ENCODE measurements at places on chromosomes 3 and 15.

DNA sequence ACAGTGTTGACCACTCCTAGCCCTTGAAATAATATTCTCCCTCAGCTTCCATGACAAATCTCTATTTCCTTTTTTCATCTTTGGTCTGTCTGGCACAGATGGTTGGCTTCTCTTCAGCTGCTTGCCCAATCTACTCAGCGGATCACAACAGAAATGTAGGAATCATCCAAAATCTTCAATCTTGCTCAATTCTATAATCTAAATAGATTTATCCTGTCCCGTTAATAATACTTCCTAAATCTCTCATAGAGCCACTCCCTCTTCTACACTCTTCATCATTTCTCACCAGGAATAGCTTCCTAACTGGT, 3.8 kb downstream of the PEAK1 start:
- DNase-seq = no peak

GRCh38 chr15:65666257-65666656, 44.5 kb downstream of the SLC24A1 start:
- no peak for DNase-seq

- DNase-seq = no peak
Measured at GRCh38 chr3:31439890-31440750, 92.6 kb upstream of the STT3B start.

GRCh38 chr3:45060165-45060892, 34.2 kb downstream of the CLEC3B start:
- DNase-seq = no peak

DNA sequence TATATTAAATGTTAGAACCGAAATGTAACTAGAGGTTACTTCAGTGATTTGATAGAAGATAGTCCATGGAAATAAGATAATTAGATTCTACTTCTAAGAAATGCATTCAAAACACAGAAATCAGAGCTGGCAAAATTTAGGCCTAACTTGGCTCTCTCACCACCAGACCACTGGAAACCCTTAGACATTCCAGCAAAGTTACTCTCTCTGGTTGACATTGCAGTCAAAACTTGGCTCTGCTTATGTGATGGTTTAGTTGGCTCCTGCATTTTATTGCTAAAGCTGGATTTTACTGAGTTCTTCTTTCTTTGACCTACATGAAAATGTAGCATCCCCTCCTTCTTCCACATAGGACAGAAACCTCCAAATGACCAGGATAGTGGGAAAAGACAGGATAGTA, 35.4 kb upstream of the CBLB start:
- DNase-seq = no peak
